ENCODE measurements at places on chromosomes 16 and 17.

DNA sequence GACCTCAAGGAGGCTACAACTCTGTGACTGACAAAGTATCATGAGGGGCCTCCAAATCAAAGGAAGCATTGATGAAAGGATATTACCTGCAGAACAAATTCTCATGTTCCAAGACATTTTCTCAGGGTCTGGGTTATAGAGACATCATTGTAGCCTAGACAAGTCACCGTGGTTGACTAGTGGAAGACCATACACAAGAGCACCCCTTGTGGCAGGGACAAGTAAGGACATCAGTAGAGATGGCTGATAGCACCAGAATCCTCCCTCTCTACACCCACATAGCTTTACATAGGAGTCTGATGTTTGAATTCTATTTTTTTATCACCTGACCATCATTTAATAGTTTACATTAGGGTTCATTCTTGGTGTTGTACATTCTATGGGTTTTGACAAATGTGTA, 32.5 kb upstream of the CDH8 start:
- DNase-seq, result no peak

DNA sequence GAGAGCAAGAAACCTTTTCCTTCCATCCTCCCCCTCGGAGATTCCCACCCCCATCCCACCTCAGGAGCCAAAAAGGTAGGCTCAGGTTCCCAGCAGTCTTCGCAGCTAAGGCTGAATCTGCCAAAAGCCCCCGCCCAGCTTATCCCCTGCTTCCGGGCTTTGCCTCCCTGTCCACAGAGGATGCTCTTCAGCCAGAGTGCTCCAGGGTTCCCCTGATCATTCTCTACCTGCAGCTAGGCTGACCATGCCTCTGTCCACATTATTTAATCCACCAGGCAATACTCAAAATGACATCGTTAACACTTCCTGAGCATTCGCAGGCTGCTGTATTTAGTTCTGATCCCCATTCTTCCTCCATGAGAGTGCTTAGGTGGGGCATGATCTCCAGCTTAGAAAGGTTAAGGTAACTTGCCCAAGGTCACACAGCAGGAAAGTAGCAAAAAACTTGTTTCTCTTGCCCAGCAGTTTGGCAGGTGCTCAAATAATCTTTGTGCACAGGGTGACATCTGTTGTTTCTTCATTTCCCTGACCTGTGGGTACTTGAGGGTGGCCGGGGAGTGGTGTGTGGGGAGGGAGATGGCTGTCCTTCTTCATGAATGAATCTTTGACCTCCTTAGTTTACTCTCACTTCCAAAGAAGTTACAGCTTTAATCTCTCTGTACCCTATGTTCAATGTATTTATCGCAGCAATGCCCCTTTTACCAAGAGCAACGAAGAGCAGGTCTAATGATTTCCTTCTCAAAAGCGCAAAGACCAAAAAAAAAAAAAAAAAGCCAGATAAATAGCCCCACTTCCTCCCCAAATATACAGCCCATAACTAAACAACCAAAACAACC, 848 bp upstream of the TBKBP1 start:
- DNase-seq, result no peak

GRCh38 chr16:9429646-9430330, 338.3 kb downstream of the HAPSTR1 start:
- DNase-seq, result no peak

DNA sequence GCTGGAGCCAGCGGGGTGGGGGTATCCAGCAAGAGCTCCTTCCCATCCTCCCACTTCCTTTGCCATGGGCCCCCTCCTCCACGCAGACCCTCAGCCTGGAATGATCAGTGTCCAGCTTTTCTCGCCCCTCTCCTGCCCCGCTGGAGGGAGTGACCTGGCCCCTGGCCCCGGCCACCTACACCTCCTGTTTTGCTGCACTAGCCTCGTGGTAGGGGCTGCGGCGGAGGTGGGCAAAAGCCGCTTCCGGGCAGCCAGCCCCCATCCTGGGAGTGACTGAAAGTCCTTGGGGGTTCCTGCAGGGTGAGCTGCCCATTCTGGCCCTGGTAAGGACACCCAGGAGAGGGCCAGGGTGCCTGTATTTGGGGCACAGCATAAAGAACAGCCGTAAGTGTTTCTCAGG, 295.7 kb downstream of the SEC14L1 start:
- no peak for DNase-seq

DNA sequence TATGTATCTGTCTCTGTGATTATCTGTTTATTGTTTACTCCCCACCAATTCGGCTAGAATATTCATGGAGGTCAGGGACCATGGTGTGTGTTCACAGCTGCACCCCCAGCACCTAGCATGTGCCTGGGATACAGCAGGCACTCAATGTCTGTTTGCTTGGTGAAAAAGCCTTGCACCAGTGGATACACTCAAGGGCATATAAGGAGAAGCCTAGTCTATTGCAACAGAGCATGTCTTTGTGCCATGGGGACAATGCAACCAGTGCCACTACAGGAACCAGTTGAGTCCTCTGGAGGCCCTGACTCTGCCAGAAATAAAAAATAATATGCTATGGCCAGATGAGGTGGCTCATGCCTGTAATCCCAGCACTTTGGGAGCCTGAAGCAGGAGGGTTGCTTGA, 93.6 kb downstream of the NDE1 start:
- DNase-seq, result no peak

GRCh38 chr17:59332749-59333377, 1.4 kb downstream of the YPEL2 start:
- no peak for DNase-seq

- no peak for DNase-seq
Measured at GRCh38 chr16:11534262-11534661, 52.5 kb downstream of the LITAF start.

- DNase-seq, result no peak
Measured at GRCh38 chr16:78446992-78447563, 347.6 kb downstream of the WWOX start.

- no peak for DNase-seq
Measured at GRCh38 chr17:57925361-57925990, 29.7 kb downstream of the CUEDC1 start.

DNA sequence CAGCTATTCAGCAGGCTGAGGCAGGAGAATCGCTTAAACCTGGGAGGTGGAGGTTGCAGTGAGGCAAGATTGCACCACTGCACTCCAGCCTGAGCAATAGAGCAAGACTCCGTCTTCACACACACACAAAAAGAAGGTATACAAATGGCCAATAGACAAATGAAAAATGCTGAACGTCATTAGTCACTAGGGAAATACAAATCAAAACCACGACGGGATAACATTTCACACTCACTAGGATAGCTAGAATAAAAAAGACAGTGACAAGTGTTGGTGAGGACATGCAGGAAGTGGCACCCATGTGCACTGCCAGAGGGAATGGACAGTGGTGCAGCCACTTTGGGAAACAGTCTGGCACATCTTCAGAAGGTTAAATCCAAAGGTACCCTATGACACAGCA, 172.9 kb downstream of the FTO start:
- DNase-seq, result no peak

DNA sequence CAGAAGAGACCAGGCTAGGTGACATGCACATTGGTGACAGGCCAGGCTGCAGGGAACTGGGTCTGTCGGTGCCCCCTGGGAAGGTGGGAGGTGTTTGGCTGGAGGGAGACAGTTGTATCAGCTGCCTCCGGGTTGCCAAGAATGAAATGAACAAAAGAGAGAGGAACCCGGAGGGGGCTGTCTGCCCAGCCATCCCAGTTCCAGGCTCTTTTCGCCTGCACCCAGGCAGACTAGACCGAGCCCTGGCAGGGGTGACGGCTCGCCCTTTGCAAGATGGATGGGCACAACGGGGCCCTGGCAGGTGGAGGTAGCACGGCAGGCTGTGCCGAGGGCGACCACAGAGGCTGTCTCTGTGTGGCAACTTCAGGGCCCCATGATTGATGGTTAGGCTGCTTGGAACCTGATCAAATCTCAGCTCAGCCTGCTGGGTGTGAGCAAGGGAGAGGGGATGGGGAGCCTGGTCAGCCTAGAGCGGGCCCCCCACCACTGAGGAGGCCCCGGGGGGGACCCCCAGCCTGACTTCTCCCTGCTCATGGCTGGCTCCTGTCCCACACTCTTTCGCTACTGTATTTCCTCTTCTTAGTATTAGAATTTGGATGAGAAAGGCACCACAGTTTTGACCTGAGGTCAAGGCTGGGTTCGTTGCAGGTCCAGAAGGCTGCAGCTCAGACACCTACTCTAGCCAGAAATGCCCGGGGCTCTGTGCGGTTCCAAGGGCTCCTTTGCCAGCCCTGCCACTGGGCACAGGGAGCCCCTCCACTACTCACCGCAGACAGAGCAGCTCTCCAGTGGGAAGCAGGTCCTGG, 118.9 kb upstream of the CHMP6 start:
- DNase-seq, result no peak

DNA sequence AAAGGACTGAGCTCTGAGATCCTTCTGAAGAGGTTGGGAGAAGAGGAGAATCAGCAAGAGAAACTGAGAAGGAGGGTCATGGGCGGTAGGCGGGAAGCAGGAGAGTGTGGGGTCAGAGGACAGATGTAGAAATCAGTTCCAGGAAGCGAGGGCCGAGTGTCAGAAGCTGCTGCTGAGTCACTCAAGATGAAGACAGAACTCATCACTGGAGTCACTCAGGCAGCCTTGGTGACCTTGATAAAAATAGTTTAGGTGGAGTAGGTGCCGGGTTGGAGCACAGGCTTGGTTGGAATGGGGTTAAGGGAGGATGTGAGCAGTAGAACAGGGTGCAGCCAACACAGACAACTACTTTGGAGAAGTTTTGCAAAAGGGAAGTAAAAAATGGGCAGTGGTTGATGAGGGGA, 6.1 kb upstream of the ITGAM start:
- DNase-seq, result no peak

DNA sequence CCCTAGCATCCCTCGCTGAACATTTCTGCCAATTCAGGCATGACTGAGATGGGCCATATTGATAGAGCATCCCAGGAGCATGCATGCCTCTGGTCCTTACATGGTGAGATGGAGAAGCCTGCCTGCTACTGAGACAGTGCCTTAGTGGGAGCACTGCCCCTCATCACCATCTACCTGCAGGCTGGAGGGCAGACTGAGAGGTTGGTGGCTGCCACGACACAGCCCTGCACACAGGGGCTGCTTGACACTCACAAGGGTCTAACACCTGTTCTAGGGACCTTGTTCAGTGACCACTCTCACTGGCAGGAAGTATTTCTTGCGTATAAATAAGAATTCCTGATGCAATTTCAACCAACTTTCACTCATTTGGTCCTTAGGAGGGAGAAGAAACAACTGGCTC, 34.0 kb downstream of the WIPI1 start:
- no peak for DNase-seq

GRCh38 chr17:36629970-36630502, 28.7 kb downstream of the MRM1 start:
- no peak for DNase-seq

GRCh38 chr17:73091770-73092522, 542 bp downstream of the SLC39A11 start:
- no peak for DNase-seq

GRCh38 chr16:24800586-24800985, 45.2 kb upstream of the SLC5A11 start:
- DNase-seq, result no peak

DNA sequence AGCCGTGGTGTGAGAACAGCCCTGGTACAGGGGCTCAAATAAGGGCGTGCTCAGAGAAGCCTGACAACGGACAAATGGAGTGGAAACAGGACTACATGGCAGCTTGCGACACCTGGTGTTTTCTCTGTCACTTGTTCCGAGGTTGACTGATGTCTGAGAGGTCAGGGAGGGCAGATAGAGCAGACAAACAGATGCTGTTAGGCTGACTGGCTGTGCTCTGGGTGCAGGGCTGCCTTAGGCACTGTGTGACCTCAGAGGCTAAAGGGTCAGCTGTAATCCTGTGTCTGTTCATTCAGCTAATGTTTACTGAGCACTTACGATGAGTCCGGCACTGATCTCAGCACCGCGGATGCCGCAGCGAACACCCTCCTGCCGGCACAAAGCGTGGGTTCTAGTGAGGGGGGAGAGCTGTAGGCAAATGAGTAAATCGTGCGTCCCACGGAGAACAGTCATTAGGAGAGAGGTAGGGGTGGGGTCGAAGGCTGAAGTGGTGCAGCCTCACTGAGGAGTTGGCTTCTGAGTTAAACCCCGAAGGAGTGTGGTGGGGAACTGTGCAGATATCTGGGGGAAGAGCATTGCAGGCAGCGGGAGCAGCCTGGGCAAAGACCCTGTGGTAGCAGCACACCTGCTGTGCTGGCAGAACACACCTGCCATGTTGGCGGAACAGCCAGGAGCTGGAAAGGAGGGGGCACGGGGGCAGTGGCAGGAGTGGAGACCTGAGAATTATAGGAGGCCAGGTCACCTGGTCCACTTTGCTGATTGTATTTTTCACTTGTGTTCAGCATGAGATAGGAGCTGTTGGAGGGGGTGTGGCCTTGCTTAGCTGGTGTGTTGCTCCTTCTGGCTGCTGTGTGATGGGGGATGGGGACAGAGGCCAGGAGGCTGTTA, 35.0 kb downstream of the GPT2 start:
- no peak for DNase-seq

DNA sequence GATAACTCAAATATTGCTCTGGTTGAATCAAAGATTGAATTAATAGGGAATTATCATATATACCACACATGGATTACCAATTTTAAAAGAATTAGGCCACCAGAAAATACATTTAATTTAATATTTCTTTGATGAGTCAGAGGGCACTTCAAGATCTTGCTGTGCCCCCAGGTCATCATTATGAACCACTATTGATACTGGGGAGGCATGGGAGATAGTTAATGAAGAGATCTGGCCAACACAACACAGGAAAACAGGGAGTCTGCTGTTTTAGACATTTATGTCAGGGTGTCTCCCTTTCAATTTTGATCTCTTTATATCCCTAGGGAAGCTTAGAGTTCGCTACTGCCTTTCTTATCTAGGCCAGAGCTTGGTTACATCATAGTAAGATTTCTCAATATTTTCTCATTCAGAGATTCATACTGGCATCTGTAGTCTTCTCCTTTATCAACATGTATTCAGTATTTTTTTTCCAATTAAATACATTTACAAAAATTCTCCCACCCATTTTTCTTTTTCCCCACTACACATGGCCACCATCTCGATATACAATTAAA, 158.3 kb upstream of the ZFHX3 start:
- DNase-seq, result no peak

- DNase-seq, result no peak
Measured at GRCh38 chr17:81870981-81871386, at the start of gene ARHGDIA. Gene ARHGDIA (minus strand): TSS chr17:81871337. CDS start chr17:81869930, 1,407 bp downstream.

DNA sequence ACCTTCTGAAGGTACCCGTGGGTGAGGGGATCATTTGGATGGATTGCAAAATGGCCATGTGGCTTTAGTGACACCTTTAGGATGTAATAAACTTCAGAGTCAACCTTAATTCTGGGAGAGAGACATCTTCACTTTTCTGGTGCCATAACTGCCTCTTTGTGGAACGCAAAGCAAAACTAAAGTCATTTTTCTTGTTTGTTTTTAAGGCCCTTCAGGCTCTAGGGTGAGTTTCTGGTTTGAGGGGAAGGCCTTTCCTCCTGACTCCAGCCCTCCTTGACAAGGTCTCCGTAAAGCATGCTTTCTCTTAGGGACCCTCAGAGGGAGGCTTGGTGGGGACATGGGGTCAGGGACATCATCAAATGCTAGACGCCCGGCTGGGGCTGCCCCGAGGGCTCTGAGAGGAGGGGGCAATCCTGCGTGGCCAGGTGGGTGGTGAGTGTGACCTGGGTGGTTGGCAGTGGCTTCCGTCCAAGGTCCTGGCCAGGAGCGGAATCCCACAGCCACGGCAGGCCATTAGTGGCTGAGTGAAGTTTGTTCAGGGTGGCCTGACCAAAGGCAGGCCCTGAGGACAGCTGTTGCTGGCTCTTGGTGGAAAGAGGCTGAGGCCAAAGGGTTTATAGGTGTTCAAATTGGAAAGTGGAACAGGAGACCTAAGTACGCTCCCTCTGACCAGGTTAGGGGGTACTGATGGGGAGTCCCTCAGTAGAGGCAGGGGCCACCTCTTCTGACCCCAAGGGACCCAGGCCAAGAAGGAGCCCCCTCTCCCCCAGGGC, 112.2 kb downstream of the METRNL start:
- no peak for DNase-seq

- DNase-seq, result peak; percentile 15
Measured at GRCh38 chr16:54545854-54546511, 259.4 kb upstream of the IRX3 start.
